ENCODE measurements at places on chromosomes 16 and 17. TPM values are rescaled to one million over a fixed set of nuclear protein-coding genes. Genes with fewer than 3 reads are reported as not detected.
A peak's percentile ranks its signal among the peaks of the same experiment; 100 is the strongest.

The HSD17B1 gene
- total RNA-seq = 3.5 TPM

DNA sequence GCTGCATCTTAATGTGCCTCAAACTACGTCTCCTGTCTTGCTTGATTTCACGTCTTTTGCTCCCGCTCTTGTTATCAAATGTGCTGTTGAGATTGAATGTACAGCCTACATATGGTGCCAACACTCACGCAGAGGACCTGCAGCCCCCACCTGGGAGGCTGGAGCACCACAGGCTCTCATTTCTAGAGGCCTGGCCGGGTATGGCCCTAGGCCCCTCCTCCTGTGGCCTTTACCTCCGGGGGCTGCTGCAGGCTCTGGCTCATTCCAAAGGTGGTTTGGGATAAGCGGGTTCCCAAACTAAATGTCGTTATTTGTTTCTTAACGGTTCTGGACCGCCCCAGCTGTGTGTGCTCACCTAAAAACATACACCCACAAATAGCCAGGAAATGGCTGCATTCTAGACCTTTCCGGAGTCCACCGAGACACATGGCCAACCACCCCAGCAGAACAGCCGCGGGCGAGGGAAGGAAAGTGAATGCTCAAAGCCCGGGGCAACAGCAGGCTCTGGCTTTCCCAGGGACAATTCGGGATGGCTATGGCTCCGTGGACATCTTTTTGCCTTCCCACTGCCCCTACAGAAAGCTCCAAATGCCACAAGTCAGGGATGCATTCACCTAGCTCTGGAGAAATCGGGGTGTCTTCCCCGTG lies 105.9 kb downstream of the ENGASE start:
- no peak for DNase-seq

GRCh38 chr16:62755938-62756337 lies 719.7 kb upstream of the CDH8 start:
- no peak for DNase-seq

DNA sequence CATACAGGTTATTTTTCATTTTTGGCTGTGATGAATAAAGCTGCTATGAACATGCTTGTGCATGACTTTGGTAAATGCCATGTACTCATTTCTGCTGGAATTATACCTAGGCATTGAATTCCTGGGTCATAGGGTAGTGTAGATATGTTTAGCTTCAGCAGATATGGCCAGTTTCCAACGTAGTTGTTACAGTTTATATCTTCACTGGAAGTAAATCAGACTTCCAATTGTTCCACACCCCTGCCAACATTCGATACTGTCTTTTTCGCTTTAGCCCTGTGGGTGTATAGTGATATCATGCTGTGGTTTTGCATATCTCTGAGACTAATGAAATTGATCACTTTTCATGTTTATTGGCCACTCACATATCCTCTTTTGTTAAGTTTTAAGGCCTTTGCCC lies 50.4 kb downstream of the ARHGAP27 start:
- DNase-seq = peak; percentile 36

- peak; percentile 60 for DNase-seq
Observed at GRCh38 chr17:67629971-67630320, 87.8 kb upstream of the NOL11 start.

The LDAF1 gene
- total RNA-seq = 41.9 TPM

The CACNG3 gene
- not detected for total RNA-seq

DNA sequence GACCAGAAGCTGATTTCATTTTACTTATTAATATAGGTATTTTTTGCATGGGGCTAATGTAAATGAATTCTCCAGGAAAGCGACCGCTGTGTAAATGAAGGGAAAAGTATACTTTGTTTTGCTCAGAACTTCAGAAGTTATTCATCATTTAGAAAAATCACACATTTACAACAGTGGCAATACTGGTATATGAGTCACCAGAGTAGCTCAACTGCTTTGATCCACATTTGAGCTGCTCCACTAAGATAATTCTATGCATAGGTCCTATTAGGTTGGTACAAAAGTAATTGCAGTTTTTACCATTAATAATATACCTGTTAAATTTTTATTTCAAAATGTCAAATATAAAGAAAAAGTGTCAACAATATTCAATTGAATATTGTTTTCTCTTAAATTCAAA lies 22.9 kb upstream of the DYNLRB2 start:
- no peak for DNase-seq

GRCh38 chr16:60553090-60553757 lies 1483.0 kb downstream of the CDH8 start:
- no peak for DNase-seq

- DNase-seq = peak; percentile 54
Observed at GRCh38 chr17:64216338-64217248, 46.5 kb downstream of the TEX2 start.

- DNase-seq = peak; percentile 36
Observed at GRCh38 chr17:30956764-30957374, 14.0 kb upstream of the RNF135 start.

GRCh38 chr17:46141645-46142044 lies 51.6 kb downstream of the KANSL1 start:
- no peak for DNase-seq

- DNase-seq = no peak
Observed at GRCh38 chr16:83312718-83313245, 495.0 kb upstream of the HSBP1 start.

GRCh38 chr17:17570798-17571716 lies 20.5 kb downstream of the PEMT start:
- DNase-seq = no peak

GRCh38 chr17:71933306-71933705 lies 187.5 kb upstream of the SOX9 start:
- no peak for DNase-seq

GRCh38 chr16:71834291-71834690 lies 11.5 kb upstream of the ATXN1L start:
- DNase-seq = no peak

- no peak for DNase-seq
Observed at GRCh38 chr16:676913-677312, 1.4 kb downstream of the RHBDL1 start.

GRCh38 chr17:74135391-74136167 lies 67.9 kb upstream of the RPL38 start:
- no peak for DNase-seq
